ENCODE measurements at places on chromosomes 3 and 15.

DNA sequence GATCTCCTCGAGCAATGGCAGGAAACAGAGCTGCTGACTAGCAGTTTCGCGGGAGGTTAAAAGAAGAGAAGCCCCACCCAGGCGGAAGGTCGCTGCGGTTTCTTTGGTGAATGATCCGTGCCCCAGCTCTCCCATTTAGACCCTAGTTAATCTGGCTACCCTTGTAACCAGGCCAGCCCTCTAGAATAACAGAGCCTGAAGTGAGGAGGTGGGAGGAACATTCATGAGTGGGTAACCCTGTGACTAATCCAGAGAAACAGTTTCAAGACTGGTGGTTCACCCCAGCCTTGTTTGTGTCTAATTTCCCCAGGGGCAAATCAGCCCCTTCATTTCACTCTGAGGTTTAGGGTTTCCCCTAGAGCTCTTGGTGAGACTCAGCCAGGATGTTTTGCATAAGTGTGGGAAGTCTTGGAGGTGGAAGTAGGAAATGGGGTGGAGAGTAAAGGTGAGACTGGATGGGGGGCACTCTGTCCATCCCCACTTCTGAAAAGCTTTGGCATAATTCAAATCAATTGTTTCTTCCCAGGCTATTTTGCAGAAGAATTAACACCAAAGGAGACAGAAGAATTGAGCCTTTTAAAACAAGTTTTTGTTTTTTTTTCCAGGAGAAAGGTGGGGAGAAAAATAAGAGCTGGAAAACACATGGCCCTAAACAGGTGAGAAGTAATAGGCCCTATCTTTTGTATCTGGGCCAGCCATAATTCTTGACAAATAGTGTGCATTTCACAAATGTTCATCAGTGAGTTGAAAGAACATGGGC is 303.1 kb downstream of the RPLP1 start:
- peak; percentile 90 for DNase-seq

DNA sequence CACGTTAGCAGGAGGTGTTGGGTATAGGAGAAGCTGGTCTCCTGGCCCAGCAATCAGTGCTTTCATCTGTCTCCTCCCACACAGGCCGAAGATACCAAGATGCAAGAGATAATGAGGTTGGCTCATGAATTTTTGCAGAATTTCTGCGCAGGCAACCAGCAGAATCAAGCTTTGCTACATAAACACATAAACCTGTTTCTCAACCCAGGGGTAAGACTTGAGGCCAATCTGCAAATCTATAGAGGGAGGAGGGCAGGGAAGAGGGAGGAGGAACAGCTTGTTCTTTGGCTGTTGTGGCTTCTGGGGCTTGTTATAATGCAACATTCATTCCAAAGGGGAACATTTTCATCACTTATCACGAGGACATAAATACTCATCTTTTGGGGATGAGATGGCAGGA is 195.3 kb downstream of the ITPR1 start:
- no peak for DNase-seq

- no peak for DNase-seq
These were observed 123.9 kb downstream of the FEZF2 start for GRCh38 chr3:62249484-62249776.

DNA sequence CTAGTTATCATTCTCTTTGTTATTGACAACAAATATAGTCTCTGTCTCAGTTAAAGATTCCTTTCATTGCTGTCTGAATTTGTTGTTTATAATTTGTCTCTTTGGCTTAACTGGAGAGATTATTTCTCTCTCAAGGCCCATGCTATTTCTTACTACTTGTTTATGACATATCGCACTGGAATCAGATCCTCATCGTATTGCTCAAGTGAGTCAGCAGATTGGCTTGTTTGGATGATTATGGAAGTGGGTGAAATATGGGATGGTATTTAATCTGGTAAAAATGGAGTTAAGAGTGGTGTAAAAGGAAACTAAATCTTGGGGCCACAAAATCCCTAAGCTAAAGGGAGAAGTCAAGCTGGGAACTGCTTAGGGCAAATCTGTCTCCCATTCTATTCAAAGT is 613.1 kb downstream of the SI start:
- DNase-seq: no peak

DNA sequence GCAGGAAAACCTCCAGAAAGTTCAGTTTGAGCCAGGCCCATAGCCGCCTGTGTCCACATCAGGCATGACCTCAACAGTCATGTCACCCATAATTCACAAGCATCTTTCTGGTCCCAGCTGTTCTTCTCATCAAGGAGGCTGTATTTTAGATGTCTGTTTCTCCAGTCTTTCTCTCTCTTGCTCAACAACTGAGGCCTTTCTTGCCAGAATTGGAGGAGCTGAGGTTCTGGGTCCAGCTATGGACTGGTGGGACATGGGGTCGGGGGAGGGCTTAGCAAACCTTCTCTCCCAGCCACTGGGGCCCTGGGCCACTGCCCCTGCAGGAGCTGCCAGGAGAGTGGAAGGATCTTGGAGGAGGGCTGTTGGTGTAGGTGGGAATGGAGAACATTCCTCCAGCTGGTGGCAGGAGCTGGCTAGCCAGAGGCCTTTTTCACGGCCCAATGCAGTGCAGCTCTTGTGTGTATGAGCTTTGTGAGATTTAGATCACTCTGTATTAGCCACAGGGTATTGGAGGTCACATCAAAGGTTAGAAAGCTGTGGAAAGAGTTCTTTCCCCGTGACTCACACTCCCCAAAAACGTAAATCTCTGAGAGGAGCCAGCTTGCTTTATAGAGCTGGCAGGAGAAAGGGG is 23.5 kb downstream of the MAGEF1 start:
- no peak for DNase-seq

- no peak for DNase-seq
These were observed 258.9 kb downstream of the ADAMTS17 start for GRCh38 chr15:100082761-100083402.

DNA sequence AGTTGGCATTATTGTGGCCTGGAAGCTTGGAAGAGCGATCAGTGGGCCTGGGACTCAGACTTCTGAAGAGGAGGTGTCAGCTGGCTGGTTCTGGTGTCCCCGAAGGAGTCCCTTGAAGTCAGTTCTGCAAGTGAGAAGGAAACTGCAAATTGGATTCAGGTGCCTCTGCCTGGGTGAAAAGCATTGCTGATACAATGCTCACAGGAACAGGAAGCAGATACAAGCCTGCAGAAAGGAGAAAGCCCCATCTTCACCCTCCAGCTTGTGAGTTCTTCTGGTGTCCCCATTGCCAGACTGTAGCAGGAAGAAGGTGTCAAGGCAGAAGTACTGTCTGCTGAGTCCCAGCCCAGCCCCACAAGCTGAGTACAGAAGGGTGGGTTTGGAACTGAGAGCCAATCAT is 271.3 kb downstream of the PLOD2 start:
- no peak for DNase-seq

- no peak for DNase-seq
These were observed 215.6 kb downstream of the RPLP1 start for GRCh38 chr15:69668039-69668705.

- no peak for DNase-seq
These were observed 146.9 kb downstream of the BBX start for GRCh38 chr3:107669669-107670068.

DNA sequence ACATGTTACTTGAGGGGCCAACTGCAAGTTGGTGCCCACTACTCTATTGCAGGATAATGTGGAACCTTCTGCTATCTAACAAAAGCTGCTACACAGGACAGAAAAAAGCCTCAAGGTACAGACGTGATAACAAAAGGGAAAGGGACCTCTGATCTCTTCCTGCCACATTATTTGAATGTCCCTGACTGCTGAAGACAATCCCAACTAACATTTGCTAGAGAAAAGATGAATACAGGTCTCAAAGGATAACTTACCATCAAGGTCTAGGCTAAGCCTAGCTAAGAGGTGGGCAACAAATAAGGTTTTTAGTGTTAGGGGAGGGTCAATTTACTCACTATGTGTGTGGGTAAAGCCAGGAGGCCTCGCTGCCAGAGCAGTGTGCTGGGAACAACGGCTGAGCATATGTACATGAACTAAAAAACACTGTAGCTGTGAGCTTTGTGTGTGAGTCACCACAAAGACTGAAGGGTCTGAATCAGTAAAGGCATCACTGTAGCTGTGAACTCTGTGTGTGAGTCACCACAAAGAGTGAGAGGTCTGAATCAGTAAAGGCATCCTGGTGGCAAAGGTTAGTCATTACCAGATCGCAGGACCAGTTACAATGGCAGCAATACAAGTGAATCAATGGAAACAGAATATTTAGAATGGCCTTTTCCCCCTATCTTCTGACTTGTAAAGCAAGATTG is 111.7 kb downstream of the LMLN start:
- peak; percentile 69 for DNase-seq

- no peak for DNase-seq
These were observed 33.4 kb downstream of the ZXDC start for GRCh38 chr3:126442094-126442855.

GRCh38 chr3:8813411-8813810 is 44.0 kb upstream of the OXTR start:
- no peak for DNase-seq

GRCh38 chr3:88412346-88412745 is 262.6 kb downstream of the C3orf38 start:
- no peak for DNase-seq

DNA sequence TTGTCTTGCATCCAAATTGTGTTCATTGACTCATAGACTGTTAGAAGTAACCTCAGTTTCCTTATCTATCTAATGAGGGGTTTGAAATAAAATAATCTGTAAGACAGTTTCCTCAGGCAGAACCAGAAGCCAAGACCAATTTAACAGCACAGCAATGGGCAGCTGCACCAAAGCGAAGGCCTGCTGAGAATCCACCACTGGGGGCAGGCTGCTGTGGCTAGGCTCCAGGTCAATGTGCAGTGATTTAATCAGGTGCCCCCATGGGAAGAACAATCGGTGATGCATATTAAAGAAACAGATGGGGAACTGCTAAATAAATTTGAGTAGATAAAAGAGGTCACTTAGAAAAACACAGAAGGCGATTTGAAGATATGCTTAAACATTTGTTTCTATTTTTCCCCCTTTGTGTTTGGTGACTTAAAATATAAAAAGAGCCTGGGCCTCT is 28.0 kb upstream of the TMOD3 start:
- no peak for DNase-seq

GRCh38 chr3:89098964-89099585 is 8.3 kb upstream of the EPHA3 start:
- peak; percentile 31 for DNase-seq

GRCh38 chr3:177419904-177420601 is 222.8 kb upstream of the TBL1XR1 start:
- DNase-seq: peak; percentile 15

- no peak for DNase-seq
These were observed 262.1 kb downstream of the IL20RB start for GRCh38 chr3:137219801-137220445.

GRCh38 chr3:63309768-63310167 is 31.7 kb downstream of the SYNPR start:
- no peak for DNase-seq

DNA sequence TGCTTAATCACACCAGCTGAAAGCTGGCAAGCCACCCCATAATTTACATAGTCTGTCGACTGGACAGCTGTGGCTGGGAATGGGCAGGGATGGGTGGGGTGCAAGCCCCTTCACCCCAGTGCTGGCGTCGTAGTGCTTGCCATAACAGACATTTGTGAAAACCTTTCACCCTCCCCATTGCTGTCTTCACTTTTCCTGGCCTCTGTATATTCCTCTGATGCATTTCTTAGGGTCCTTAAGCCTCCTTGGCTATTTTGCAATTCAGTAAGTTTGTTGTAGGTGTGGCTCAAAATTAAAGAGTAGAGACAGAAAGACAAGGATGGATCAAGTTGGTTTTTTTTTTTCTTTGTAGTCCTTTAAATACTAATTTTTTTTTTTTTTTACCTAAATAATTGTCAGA is 383.3 kb upstream of the MCTP2 start:
- no peak for DNase-seq

DNA sequence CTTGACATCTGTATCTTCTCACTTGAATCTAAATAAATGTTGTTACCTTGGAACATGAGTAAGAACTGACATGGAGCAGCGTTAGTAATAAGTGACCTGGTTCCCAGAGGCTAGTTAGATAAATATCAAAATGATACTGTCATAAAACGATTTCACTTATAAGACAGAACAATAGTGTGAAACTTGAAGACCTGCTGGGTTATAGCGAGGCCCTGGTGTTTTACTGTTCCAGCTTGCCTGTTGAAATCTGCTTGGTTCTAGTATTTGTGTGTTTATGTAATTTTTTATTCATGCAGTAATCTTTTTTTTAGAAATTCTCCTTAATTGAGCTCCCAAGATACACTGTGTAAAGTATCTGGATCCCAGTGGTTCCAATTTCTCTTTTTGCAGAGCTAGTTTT is 129.4 kb downstream of the CACNA2D3 start:
- DNase-seq: no peak

- DNase-seq: no peak
These were observed 460.3 kb upstream of the EPHA6 start for GRCh38 chr3:96354106-96354505.

DNA sequence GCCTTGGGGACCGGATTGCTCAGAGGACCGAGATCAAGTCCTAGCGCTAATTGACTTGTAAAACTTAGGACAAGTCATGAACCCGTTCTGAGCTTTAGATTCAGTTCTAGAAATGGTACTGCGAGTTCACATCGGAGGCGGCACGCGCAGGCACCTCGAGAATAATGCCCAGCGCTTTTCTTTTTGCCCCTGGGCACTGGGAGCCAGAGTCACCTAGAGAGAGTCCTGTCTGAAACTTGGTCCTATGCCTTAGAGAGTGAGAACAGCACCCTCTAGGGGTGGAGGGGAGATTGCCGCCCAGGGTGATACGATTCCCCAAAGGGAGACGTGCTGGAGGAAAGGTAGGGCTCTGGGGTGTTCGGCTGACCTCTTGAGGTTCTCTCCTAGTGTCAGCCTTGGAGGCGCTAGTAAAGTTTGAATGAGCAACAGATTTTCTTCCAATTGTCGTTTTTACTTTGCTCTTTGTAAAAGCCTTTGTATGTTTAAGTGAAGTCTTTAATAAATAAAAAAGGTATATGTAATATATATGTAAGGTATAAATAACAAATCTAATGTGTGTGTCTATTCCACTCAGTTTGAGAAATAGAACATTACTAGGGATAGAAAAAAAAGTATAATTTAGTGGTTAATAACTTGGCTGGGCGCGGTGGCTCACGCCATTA is 826 bp downstream of the EEF1AKMT4 start:
- DNase-seq: peak; percentile 95

- DNase-seq: no peak
These were observed 145.1 kb downstream of the NFKBIZ start for GRCh38 chr3:101994386-101994785.

GRCh38 chr3:128323206-128324081 is 143.2 kb downstream of the DNAJB8 start:
- DNase-seq: no peak

Measured in stimulated activated CD4-positive, alpha-beta T cell treated with anti-CD3 and anti-CD28 coated beads, Interleukin-15, amount 100 ng/mL, for 24 hours (primary cell).